Effector CD8-positive, alpha-beta T cell (primary cell): ENCODE measurements at places on chromosomes 1 and 21.

GRCh38 chr1:244974106-244974505 lies 109.8 kb upstream of the HNRNPU start:
- no peak for DNase-seq

DNA sequence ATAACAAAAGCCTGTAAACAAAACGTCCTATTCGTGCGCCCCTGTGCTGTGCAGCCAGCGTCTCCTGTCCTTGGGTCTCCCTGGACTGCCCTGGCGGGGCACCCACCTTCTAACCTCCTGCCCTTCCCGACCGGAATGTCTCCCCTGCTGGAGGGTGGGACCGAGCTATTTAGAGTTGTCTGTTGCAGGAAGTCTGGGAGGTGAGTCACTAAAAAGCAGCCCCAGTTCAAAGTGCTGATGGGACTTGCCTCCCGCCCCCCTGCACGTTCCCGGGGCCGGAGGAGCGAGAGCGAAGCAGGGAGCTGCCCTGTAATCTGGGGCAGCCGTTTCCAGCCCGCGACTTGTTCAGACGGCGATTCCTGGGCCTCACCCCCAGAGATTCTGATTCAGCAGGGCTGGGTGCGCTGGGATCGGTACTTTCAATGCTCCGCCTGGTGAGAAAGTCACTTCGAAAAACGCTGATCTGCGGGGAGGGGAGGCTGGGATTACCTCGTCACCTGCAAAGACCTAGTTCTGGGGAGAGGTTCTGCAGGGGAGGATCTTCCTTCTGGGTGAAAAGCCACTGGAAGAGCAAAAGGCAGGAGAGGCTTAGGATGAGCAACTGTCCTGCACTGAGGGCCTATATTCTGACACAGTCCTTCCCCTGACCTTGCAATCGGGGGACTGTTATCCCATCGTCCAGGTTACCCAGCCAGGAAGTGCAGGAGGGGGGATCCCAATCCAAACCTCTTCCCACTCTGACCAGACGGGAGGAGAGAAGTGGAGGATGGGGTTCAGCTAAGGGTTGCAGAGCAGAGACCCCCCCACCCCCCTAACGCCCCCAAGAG lies 1.2 kb upstream of the DHRS3 start:
- peak; percentile 55 for DNase-seq

GRCh38 chr1:226402739-226403165 lies 5.1 kb downstream of the PARP1 start:
- DNase-seq: no peak

DNA sequence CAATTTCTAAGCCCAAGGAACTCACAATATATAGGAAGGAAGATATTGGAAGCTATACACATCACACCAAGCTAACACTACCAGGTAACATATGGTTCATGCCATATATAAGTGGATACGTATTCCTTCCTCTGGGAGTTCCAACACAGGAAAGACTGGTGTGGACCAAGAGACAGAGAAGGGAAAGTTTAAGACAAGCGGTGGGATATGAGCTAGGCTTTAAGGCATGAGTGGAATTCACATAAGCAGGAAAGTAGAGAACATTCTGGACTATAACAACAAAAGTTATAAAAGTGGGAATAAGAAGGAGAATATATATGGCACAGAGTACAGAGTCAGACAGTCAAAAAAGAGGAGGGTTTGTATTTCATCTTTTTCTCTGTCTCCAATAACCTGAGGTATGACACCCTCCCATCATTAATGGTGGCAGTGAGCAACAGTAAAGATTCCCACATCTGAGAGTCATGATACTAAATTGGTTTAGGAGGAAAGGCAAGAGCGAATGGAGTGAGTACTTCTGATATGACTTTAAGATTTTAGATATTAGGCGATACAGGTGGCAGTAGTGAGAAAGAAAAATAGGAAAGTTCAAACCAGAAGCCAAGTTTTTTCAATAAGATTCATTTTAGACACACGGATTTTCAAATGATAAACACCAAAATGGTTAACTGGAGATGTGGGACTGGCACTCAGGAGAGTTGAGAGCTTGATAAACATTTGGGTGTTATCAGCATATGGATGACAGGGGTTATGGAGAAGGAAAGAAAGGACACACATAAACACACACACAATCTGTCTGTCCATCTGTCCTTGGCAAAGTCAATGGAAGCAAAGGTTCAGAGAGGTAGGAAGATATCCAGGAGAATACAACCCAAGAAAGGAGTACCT lies 87.4 kb upstream of the TTC39A start:
- no peak for DNase-seq

GRCh38 chr1:221776495-221777301 lies 34.8 kb upstream of the DUSP10 start:
- no peak for DNase-seq

DNA sequence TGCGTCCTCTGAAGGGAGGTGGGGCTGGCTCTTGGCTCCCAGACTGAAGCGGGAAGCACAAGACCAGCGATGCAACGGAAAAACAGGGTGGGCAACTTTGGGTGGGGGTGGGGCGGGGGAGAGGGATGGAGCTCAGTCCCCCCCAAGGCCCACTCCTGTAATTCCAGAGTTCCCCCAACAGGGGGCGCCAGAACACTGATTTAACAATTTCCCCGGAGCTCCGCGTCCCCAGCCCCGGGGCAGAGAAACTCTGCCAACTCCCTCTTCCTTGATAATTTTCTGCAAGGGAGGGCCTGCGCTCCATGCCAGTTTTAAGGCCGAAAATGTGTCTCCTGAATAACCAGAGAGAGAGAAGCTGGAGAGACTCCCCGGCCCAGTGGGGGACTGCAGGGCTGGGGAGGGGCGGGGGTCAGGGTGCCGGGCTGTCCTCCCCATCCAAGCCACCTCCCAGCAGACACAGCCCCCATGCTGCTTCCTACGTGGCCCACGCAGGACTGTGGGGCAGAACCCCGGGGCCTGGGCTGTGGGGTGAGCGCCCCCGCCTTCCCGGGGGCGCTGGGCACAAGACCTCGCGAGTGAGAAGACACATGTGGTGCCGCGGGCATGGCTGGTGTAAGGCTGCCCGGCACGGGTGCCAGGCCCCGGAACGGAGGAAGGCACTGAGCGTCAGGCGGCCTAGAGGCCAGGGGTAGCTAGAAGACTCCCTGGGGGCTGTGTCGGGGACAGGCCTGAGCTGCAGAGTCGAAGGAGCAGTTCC lies 51.4 kb downstream of the KIF21B start:
- DNase-seq: peak; percentile 65

DNA sequence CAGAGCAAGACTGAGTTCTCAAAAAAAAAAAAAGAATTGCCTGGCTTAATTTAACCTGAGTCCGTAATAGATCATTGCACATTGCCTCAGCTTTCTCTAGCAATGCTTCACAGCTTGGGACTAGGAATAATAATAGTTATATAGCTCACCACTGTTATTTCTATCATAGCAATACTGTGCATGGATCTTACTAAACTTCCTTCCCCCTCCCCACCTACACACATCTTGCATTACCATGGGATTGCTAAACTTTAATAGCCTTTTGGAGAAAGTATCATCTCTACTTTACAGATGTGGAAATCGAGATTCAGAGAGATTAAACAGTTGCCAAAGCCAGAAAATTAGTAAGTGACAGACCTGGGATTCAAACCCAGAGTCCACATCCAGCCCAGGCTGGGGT lies 99.4 kb downstream of the ATP5PO start:
- no peak for DNase-seq

GRCh38 chr1:156303241-156303640 lies 4.1 kb upstream of the VHLL start:
- no peak for DNase-seq

DNA sequence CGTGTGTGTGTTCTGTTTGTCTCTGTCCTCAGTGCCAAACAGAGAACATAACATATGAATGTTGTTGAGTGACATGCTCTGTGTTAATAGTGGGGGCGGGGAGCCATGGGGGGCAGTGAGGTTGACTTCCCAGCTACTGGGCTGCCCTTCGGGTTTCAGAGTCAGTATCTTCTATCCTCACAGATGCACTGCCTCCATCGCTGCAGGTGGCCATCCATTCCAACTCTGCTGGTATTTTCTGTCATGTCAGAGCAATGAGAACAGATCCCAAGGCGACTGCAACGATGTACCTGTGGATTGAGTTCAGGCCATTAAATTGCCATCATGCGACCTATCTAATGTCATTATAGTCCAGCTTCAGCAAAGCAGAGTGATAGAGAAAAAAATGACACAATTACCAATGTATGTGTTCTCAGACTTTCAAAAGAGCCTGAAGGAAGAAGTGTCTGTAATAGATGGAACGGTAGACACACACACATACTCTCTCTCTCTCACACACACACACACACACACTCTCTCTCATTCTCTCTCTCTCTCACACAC lies 418.5 kb downstream of the RWDD3 start:
- DNase-seq: no peak

DNA sequence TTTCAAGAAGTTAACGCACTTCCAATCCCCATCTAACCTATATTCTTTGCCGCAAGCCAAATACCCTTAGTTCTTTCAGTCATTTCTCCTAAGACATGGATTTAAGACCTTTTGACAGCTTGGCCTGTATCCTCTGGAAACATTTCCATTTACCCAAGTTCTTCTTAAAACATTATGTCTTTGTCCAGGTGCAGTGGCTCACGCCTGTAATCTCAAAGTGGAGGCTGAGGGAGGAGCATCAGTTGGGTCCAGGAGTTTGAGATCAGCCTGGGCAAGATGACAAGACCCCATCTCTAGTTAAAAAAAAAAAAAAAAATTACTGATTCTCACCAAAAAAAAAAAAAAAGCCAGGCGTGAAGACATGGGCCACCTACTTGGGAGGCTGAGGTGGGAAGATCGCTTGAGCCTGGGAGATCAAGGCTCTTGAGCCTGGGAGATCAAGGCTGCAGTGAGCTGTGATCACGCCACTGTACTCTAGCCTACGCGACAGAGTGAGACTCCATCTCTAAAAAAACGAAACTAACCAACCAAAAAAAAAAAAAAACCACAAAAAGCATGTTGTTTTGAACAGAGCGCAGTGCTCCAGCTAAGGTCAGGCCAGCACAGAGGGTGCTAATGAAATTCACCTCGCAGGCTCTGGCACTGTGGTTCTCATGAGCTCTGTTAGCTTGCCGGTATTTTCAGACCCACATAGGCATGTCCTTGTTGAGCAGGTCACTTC lies 36.0 kb downstream of the NUAK2 start:
- DNase-seq: peak; percentile 24

DNA sequence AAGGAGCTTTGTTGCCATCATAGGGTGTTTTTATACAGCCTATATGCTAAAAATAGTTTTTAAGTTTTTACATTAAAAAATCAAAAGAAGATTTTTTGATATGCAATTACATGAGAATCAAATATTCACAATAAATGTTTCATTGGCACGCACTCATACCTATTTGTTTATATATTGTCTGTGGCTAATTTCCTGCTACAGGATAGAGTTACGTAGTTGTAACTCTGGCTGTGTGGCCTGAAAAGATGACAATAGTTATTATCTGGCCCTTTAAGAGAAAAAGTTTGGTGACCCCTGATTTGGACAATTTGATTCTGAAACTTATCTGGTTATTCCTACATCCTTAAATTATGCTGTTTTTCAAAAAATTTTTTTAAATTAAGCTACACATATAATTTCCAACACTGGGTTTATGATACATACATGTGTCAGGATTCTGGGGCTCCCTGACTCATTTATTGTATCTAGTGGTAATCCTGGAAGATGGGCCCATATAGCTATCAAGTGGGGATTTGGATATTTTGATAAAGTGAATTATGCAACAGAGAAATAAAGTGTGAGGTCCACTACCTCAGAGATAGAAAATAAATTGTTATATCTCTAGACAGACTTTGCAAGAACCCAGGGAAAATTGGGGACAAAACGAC lies 370.2 kb upstream of the LYPLAL1 start:
- no peak for DNase-seq

DNA sequence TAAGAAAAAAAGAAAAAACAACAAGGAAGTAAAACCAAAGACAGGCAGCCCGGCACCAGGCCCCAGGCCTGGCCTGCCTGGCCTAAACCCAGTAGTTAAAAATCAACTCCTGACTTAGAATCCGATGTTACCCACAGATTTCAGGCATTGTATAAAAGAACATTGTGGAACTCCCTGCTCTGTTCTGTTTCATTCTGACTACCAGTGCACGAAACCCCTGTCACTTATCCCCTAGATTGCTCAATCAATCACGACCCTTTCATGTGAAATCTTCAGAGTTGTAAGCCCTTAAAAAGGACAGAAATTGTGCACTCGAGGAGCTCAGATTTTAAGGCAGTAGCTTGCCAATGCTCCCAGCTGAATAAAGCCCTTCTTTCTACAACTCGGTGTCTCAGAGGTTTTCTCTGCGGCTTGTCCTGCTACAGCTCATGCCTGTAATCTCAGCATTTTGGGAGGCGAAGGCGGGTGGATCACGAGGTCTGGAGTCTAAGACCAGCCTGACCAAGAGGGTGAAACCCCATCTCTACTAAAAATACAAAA lies 15.6 kb upstream of the MYOCOS start:
- no peak for DNase-seq

DNA sequence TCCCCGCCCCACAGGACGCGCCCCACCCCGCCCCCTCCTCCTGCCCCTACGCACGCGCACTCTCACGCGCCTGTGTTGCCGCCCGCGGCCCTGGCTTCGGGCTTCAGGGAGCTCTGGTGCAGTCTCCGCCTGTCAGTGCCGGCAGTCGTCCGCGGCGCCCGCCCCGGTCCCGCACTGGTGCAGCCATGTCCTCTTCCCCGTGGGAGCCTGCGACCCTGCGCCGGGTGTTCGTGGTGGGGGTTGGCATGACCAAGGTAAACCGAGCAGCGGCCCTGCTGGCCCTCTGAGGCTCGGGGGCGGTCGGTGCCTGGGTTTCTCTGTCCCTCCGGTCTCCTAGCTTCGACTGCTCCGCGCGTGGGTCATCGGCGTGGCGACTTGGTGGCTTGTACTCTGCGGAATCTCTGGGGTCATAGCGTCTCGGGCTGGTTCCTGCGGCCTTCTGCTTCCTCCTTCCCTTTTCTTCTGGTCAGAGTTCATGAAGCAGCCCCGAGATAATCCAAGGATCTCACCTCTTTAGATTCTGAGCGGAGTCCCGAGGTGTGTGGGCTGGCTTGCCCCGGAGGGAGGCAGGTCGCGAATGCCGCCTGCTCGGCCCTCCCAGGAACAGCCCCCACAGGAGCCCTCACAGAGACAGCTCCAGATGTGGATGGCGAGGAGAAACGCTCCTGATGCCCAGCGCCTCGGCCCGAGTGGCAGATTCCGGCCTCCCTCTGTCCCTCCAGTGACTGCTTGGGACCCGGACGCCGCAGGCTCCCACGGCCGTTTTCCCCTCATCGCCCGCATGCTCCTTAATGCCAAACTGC lies at the start of gene SCP2:
SCP2 (plus strand) TSS at position 65 of the 803 bp plus-strand sequence; CDS start at position 186, 121 bp downstream.
- peak; percentile 69 for DNase-seq

DNA sequence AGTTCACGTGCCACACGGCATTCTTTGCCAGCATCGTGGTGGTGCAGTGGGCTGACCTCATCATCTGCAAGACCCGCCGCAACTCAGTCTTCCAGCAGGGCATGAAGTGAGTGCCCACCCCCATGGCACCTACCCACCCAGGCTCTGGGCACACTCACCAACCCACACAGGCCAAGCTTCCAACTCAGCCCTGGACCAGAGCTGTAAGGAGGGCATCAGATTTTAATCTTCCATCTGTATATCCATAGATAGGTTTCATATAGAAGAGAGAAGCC lies 14.5 kb upstream of the ATP1A4 start:
- DNase-seq: no peak
